Neural cell (in vitro differentiated cells): ENCODE measurements at places on chromosomes 2 and 18. TPM values are rescaled to one million over a fixed set of nuclear protein-coding genes. Genes with fewer than 3 reads are reported as not detected.

Gene HOXD11
- not detected in 2 replicates for polyA plus RNA-seq

Gene CYB5A
- 31.1 and 35.4 TPM in 2 replicates for polyA plus RNA-seq

Gene UGT1A5
- polyA plus RNA-seq = not detected in 2 replicates

Gene ATP6V1C2
- 0.64 TPM in 1 of 2 replicates, not detected in the other for polyA plus RNA-seq

Gene DIPK1C
- polyA plus RNA-seq = not detected in 2 replicates

Gene CACNB4
- 29.0 and 31.1 TPM in 2 replicates for polyA plus RNA-seq

Gene SLC35G4
- not detected in 2 replicates for polyA plus RNA-seq

Gene TRABD2A
- polyA plus RNA-seq = 0.17 and 2.7 TPM in 2 replicates

Gene TEKT4
- not detected in 2 replicates for polyA plus RNA-seq

Gene GCG
- polyA plus RNA-seq = not detected in 2 replicates
